GM06990 (cell line): ENCODE measurements at places on chromosomes 6 and 20.

- no peak for DNase-seq
Observed at GRCh38 chr6:168823397-168824212, 382.6 kb downstream of the SMOC2 start.

GRCh38 chr6:5506597-5506996 lies 245.3 kb downstream of the FARS2 start:
- DNase-seq, result no peak

GRCh38 chr20:1376408-1377270 lies 16.2 kb downstream of the FKBP1A start:
- no peak for DNase-seq

DNA sequence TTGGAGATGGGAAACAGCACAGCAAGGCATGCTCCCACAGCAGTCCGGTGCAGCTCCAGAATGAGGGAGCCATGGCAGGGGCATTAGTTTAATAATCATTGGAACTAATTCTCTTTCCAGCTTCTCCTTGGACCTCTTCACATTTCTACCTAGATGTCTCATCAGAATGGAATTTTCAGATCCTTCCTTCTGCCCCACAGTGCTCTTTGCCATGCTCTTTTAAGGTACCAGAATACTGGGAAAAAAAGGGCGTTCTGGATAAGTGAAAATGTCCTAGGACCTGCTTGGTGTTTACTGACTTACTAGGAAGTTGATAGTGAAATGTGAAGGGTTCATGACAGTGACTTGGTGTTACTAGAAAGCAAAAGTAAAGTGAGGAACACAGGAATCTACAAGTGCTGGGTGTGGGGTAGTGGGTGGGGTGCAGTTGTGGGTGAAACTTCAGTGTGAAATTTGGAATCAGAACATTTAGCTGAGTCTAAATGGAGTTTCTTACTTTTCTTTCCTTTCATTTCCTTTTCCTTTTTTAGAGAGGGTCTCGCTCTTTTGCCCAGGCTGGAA lies 207.1 kb downstream of the ARID1B start:
- DNase-seq, result no peak

DNA sequence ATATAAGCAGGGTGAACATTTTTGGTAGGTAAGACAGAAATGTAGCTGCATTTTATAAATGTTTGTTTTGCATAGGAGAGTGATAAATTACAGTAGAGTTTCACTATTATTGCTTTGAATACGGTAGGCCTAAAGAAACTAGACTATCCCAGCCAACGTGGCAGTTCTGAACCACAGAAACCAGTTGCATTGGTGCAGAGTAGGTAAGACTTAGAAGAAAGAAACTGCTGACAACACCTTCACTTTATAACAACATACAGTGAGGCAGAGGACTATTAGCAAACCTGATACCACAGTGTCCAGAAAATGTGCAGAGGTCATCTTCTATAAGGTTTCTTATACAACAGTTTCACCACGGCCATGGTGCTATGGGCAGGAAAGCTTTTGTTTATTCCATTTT lies 566.1 kb downstream of the KIF16B start:
- DNase-seq, result no peak
